ENCODE measurements at places on chromosomes 5 and 9. TPM values are rescaled to one million over a fixed set of nuclear protein-coding genes. Genes with fewer than 3 reads are reported as not detected.
A peak's percentile ranks its signal among the peaks of the same experiment; 100 is the strongest.

DNA sequence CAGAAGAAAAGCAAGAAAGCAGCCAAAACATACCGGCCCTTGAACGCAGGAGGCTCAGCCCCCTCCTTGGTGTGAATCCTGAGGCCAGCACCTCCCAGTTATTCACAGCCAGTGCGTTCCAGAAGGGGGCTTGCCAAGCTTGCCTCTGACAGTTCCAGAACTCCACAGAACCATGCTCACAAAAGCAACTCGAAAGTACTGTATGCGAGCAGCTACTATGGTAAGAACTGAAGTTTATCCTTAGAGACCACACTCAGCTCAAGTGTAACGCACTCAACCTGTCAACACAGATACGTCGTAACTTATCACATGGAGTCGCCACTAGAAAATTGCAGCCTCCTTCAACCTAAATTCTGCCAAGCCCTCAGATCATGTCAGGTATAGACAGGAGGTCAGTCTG, 1.4 kb downstream of the UBAC1 start:
- DNase-seq, result peak; percentile 15

SLC45A2 gene
- not detected for total RNA-seq

IL11RA gene
- 8.3 TPM for total RNA-seq

F12 gene
- total RNA-seq, result 36.8 TPM

CARD9 gene
- 0.52 TPM for total RNA-seq

All from PC-3 (cell line).